ENCODE measurements at places on chromosomes 3 and 15.

GRCh38 chr15:64693134-64693533 is 82.3 kb downstream of the RBPMS2 start:
- DNase-seq: no peak

DNA sequence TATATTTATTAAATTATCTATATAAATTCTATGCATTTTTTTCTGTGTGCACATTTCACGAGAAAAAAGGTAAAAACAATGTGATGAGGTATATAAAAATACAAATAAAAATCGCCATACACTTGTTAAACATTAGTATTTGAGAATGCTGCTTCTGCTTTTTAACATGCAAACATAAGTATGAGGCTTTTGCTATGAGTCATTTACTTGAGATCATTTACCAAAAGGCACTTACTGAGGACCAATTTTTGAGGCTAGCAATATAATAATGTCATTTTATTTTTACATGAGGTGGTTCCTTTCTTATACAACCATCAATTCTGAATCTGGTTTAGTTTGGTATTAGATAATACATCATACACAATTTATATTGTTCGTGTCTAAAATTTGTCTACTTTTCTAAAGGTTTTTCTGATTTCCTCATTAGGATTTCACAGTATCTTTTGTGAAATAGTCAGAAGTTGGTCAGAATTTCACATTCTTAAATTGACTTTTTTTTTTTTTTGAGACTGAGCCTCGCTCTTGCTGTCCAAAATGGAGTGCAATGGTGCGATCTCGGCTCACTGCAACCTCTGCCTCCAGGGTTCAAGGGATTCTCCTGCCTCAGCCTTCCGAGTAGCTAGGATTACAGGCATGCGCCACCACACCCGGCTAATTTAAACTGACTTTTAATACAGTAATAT is 25.6 kb downstream of the DCUN1D1 start:
- DNase-seq: no peak

- no peak for DNase-seq
Observed at GRCh38 chr3:120424976-120425570, 25.7 kb downstream of the FSTL1 start.

DNA sequence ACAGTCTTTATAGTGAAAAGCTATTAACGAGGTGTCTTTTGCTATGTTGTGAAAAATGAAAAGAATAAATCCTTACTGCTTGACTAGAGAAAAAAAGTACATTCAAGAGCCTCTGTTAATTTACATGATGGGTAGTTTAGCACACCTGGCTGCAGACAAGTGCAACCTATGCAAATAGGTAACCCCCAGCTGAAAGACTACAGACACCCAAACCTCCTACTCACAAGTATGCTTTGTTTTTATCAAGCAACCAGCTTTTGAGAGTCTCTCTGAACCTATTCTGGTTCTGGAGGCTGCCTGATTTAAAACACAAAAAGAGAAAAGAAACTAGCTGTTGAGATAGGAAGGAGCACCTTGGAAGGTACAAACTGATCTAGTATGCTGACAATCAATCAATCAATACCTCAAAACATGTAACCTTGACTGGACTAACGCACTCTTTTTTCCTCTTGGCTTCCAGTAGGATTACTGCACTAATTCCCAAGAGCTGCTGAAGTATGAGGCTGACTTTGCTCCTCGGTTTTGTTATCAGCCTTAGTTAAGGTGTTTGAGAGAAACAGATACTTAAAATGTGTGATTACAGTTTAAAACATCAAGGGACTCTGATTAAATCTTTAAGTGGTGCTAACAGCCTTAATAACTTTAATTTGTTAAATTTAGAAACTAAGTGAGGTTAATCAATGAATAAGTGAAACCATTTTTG is 63.6 kb downstream of the OSBPL10 start:
- no peak for DNase-seq

GRCh38 chr3:38630606-38631005 is 18.9 kb downstream of the SCN5A start:
- DNase-seq: no peak

All from CD4-positive, alpha-beta T cell treated with Interleukin-4 for 4 hours (primary cell).